Liver (tissue), 10 donors: ENCODE measurements at places on chromosomes 5 and 9. TPM values are rescaled to one million over a fixed set of nuclear protein-coding genes. Genes with fewer than 3 reads are reported as not detected.

The PAEP gene
- total RNA-seq = not detected

The MZB1 gene
- total RNA-seq = 1.8 TPM

The HSDL2 gene
- total RNA-seq = 135 TPM

The TGFBR1 gene
- total RNA-seq = 17.6 TPM

The GABRA6 gene
- not detected for total RNA-seq

The FAM169A gene
- 1.0 TPM for total RNA-seq

The LHX3 gene
- not detected for total RNA-seq

The SOHLH1 gene
- total RNA-seq = not detected

The ZDHHC11B gene
- 0.37 TPM for total RNA-seq

The FAM174A gene
- total RNA-seq = 8.4 TPM

The CTXN3 gene
- not detected for total RNA-seq

The LECT2 gene
- total RNA-seq = 72.0 TPM

The SNX18 gene
- 15.4 TPM for total RNA-seq

The LCNL1 gene
- 0.08 TPM for total RNA-seq

The SLC46A2 gene
- 0.17 TPM for total RNA-seq

The GPR151 gene
- total RNA-seq = not detected

The DCP2 gene
- 18.4 TPM for total RNA-seq

The C5orf47 gene
- total RNA-seq = 0.08 TPM
